ENCODE measurements at places on chromosomes 16 and 17. TPM values are rescaled to one million over a fixed set of nuclear protein-coding genes. Genes with fewer than 3 reads are reported as not detected.
A peak's percentile ranks its signal among the peaks of the same experiment; 100 is the strongest.

The SP6 gene
- not detected for total RNA-seq

The SCNN1G gene
- not detected for total RNA-seq

The NLRC5 gene
- total RNA-seq, result 428 TPM

The NUDT21 gene
- 213 TPM for total RNA-seq

The NAGPA gene
- 16.8 TPM for total RNA-seq

The LPO gene
- total RNA-seq, result not detected

The LRRC75A gene
- 1.7 TPM for total RNA-seq

The SLC16A6 gene
- total RNA-seq, result 6.8 TPM

The PTGES3L gene
- 0.12 TPM for total RNA-seq

The DCAF7 gene
- 139 TPM for total RNA-seq

The SPAG5 gene
- 139 TPM for total RNA-seq

The DNAH2 gene
- not detected for total RNA-seq

- no peaks in the 10 kb centered on the region for H3K36me3 ChIP-seq
- no peaks in the 10 kb centered on the region for H3K4me1 ChIP-seq
- no peaks in the 10 kb centered on the region for H3K27me3 ChIP-seq
- no peak for DNase-seq
- H3K4me3 ChIP-seq, result no peak overlapping the region
Measured at GRCh38 chr17:41633556-41634199, 9.3 kb upstream of the KRT17 start.

- no peaks in the 10 kb centered on the region for H3K27me3 ChIP-seq
- peak overlapping the region; percentile 85 for H3K27ac ChIP-seq
- peaks cover 40% of the 10 kb centered on the region for H3K4me1 ChIP-seq
- DNase-seq, result peak; percentile 50
- peak overlapping the region; percentile 28 for H3K4me3 ChIP-seq
- no peaks in the 10 kb centered on the region for H3K36me3 ChIP-seq
Measured at GRCh38 chr16:85104821-85105391, 7.4 kb downstream of the CIBAR2 start.

DNA sequence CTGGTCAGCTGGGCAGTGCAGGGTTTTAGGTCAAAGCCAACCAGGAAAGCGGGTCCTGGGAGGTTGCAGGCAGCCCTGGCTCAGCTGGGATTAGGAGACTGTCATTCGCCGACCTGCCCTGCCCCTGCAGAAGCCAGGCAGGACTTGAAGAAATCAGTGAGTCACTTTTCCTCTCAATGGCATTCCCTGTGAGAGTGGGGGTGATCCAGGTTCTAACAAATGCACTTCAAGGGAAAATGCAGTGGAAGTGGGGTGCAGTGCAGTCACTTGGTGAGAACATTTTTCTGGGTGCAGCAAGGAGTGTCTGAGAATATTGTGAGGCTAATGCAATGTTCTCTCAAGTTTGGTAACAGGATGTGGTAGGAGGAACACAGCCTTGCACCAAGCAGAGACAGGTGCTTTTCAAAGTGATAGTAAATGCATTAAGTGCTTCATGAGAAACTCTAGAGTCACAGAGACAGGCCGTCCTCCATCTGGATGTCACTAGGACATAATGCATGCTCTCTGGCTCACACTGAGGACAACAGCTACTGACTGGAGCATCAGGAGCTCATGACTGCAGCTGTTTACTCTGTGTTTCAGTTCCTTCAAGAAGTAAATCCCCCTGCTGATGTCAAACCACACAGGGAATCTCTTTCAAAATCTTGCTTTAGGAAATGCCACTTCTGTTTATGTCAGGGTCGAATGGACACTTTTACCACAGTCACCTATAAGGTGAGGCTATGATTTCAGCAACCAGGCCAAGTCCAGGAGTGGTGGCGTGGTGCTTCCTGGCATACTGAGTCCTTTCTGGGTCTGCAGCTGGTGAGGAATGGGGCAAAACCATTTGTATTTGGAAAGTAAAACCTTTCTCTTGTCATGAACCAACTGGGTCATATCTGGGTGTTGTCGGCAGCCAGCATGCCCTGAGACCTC is 16.7 kb downstream of the CDK5R1 start:
- DNase-seq, result peak; percentile 72
- H3K27me3 ChIP-seq, result no peaks in the 10 kb centered on the region
- H3K36me3 ChIP-seq, result peaks cover 5% of the 10 kb centered on the region
- peak overlapping the region; percentile 99 for H3K27ac ChIP-seq
- H3K4me3 ChIP-seq, result peak overlapping the region; percentile 58

GRCh38 chr17:81019563-81020442 is 15.1 kb upstream of the BAIAP2 start:
- DNase-seq, result no peak
- peaks cover 12% of the 10 kb centered on the region for H3K36me3 ChIP-seq
- peak overlapping the region; percentile 20 for H3K4me3 ChIP-seq

GRCh38 chr16:72049110-72049509 is 5.2 kb upstream of the HP start:
- H3K4me3 ChIP-seq, result no peak overlapping the region
- H3K27me3 ChIP-seq, result no peaks in the 10 kb centered on the region
- H3K4me1 ChIP-seq, result no peaks in the 10 kb centered on the region
- no peak for DNase-seq
- H3K27ac ChIP-seq, result no peak overlapping the region

GRCh38 chr17:79224476-79224875 is 149.9 kb downstream of the ENGASE start:
- no peak for DNase-seq
- peaks cover 16% of the 10 kb centered on the region for H3K27me3 ChIP-seq
- H3K36me3 ChIP-seq, result no peaks in the 10 kb centered on the region
- H3K4me3 ChIP-seq, result no peak overlapping the region

GRCh38 chr16:84065536-84066132 is 23.0 kb upstream of the SLC38A8 start:
- H3K27ac ChIP-seq, result no peak overlapping the region
- no peak overlapping the region for H3K4me3 ChIP-seq
- peaks cover 45% of the 10 kb centered on the region for H3K36me3 ChIP-seq

DNA sequence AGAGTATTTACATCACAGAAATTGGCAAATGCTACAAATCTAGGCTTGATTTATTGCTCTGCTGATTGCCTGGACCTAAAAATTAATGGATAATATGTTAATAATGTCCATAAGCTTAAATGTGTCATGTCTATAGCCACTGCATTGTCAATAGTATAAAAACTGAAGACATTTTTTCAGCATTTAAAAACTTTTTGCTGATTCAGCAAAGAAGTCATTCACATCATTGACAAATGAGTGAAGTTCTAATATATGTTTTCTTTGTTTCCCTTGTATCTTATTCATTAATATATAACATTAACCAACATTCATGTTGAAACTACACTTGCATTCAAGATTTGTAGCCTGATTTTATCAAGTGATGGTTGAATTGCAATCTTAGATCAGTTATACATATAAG is 214.7 kb upstream of the XYLT1 start:
- no peaks in the 10 kb centered on the region for H3K27me3 ChIP-seq
- DNase-seq, result no peak
- no peak overlapping the region for H3K4me3 ChIP-seq

- no peaks in the 10 kb centered on the region for H3K4me1 ChIP-seq
- no peaks in the 10 kb centered on the region for H3K27me3 ChIP-seq
- DNase-seq, result no peak
- no peak overlapping the region for H3K27ac ChIP-seq
Measured at GRCh38 chr16:84207251-84207650, 16.3 kb downstream of the ADAD2 start.

DNA sequence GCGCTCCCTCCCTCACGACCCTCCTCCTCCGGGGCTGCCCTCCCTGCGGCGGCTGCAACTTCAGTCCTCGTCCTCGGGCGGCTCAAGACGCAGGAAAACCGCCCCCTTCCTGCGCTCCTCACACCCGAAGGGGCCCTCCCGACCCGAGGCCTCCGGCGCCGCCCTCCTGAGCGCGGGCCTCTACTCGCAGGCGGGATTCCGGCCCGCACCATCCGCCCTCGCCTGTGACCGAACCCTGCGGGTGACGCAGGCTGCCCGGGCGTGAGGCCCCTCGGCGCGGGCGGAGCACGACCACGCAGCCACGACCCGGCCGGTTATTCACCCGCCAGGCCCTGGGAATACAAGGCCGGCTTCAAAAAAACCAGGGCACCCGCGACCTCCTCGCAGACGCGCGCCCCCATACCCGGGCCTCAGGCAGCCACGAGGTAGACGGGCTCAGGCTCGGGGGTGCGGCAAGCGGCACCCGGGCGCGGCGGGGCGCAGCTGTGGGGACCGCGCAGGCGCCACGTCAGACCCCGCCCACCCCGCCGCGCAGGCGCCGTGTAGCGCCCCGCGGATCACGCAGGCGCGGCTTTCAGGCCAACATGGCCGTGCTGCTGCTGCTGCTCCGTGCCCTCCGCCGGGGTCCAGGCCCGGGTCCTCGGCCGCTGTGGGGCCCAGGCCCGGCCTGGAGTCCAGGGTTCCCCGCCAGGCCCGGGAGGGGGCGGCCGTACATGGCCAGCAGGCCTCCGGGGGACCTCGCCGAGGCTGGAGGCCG is at the start of gene SPG7:
Gene SPG7, plus strand, starts transcription at position 570 of the 757 bp plus-strand sequence. Its CDS starts 15 bp downstream, at position 585.
- peaks cover 11% of the 10 kb centered on the region for H3K36me3 ChIP-seq
- H3K27me3 ChIP-seq, result no peaks in the 10 kb centered on the region
- peak within 1 kb of the TSS; percentile 96 for H3K27ac ChIP-seq
- peak; percentile 88 for DNase-seq

- peaks cover 45% of the 10 kb centered on the region for H3K4me1 ChIP-seq
- H3K4me3 ChIP-seq, result peak overlapping the region; percentile 90
- H3K27me3 ChIP-seq, result no peaks in the 10 kb centered on the region
- DNase-seq, result no peak
- peaks cover 19% of the 10 kb centered on the region for H3K36me3 ChIP-seq
Measured at GRCh38 chr17:42155614-42156045, 841 bp upstream of the RAB5C start.

GRCh38 chr16:69830534-69831211 is 68.5 kb downstream of the WWP2 start:
- H3K36me3 ChIP-seq, result no peaks in the 10 kb centered on the region
- no peaks in the 10 kb centered on the region for H3K27me3 ChIP-seq
- DNase-seq, result no peak
- no peak overlapping the region for H3K4me3 ChIP-seq
- H3K4me1 ChIP-seq, result peaks cover 5% of the 10 kb centered on the region

GRCh38 chr17:66978514-66979061 is 14.1 kb downstream of the CACNG4 start:
- peaks cover 28% of the 10 kb centered on the region for H3K27me3 ChIP-seq
- H3K27ac ChIP-seq, result no peak overlapping the region
- DNase-seq, result no peak
- H3K36me3 ChIP-seq, result no peaks in the 10 kb centered on the region
- no peak overlapping the region for H3K4me3 ChIP-seq
- H3K4me1 ChIP-seq, result no peaks in the 10 kb centered on the region

- peak overlapping the region; percentile 81 for H3K27ac ChIP-seq
- peaks cover 28% of the 10 kb centered on the region for H3K4me1 ChIP-seq
- no peaks in the 10 kb centered on the region for H3K36me3 ChIP-seq
- H3K4me3 ChIP-seq, result peak overlapping the region; percentile 44
- no peak for DNase-seq
Measured at GRCh38 chr17:17741349-17742023, 60.2 kb downstream of the RAI1 start.

DNA sequence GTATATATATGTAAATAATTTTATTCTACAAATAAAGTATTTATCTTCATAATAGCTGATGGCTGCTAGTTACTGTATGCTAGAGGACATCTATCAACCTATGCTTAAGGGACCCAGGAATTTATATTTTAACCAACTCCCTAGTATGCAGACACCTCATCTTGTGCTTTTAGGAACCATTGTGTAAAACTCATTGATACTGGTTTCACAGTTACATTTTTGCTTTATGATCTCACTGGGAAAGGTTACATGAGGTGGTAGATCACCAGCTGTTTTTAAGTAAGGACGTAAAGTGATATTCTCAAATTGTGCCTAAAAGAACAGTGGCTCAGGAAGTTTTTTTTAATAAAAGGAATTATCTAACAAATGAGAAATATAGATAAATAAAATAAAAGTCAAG is 56.4 kb downstream of the VMP1 start:
- no peak overlapping the region for H3K4me3 ChIP-seq
- no peak for DNase-seq
- peaks cover 55% of the 10 kb centered on the region for H3K4me1 ChIP-seq
- H3K27ac ChIP-seq, result no peak overlapping the region
- peaks cover 63% of the 10 kb centered on the region for H3K36me3 ChIP-seq
- no peaks in the 10 kb centered on the region for H3K27me3 ChIP-seq

DNA sequence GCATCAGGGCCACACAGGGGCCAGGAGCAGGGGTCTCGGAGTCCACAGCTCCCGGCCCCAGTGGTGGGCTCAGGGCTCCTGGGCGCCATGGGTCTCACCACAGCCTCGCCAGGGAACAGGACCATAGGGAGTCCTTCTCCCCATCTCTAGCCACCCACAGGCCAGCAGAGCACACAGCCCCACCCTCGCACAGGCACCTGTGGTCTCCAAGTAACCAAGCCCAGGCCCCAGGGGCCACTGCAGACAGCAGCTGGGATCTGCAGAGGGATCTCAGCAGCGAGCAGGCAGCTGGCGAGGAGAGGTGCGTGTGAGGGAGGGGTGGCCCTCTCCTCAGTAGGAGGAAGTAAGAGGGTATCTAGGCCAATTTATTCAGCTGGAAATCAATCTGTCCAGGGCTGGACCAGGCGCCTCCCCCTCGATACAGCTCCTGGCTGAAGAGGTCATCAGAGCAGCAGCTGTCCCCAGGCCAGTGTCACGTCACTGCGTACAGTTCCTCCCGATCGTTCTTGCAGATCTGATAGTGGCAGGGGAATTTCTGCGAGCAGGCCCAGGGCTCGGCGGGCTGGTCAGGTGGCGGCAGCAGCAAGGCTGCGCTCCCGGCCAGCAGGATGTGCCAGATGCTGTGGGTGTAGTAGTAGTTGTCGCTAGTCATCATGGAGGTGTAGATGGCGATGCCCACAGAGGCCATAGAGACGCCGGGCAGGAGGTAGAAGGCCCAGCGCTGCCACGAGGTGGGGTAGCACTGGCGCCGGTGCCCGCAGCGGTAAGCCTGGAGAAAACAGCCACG is 1.4 kb upstream of the MRPL28 start:
- H3K4me3 ChIP-seq, result no peak overlapping the region
- DNase-seq, result no peak
- peaks cover 20% of the 10 kb centered on the region for H3K4me1 ChIP-seq
- peak overlapping the region; percentile 69 for H3K27ac ChIP-seq

DNA sequence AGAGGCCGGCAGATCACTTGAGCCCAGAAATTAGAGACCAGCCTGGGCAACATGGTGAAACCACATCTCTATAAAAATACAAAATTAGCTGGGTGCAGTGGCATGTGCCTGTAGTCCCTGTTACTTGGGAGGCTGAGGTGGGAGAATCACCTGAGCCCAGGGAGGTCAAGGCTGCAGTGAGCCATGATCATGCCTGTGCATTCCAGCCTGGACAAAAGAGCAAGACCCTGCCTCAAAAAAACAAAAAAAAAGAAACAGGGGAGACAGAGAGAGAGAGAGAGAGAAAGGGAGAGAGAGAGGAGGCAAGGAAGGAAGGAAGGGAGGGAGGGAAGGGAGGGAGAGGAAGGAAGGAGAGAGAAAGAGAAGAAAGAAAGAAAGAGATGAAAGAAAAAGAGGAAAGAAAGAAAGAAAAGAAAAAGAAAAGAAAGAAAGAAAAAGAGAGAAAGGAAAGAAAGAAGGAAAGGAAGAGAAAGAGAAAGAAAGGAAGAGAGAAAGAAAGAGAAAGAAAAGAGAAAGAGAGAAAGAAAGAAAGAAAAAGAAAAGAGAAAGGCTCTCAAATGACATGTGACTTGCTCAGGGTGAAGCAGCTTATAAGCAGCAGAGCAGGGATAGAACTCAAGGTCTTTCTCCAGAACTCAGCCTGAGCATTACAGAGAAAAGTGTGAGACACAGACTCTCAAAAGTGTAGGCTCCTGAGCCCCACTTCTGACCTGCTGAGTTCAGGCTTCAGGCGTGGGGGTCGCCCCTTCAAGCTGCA is 15.5 kb downstream of the CX3CL1 start:
- H3K27me3 ChIP-seq, result peaks cover 8% of the 10 kb centered on the region
- no peaks in the 10 kb centered on the region for H3K36me3 ChIP-seq
- no peak for DNase-seq
- H3K4me3 ChIP-seq, result no peak overlapping the region
